A172 (cell line): ENCODE measurements at places on chromosomes 12 and 14. TPM values are rescaled to one million over a fixed set of nuclear protein-coding genes. Genes with fewer than 3 reads are reported as not detected.

Gene P2RX2
- not detected in 2 replicates for total RNA-seq

Gene EXOC5
- 43.7 and 75.1 TPM in 2 replicates for total RNA-seq

Gene EMP1
- total RNA-seq, result 28.7 and 41.0 TPM in 2 replicates

Gene PTGER2
- total RNA-seq, result 0.12 TPM in 1 of 2 replicates, not detected in the other

Gene SERPINA9
- total RNA-seq, result 0.34 TPM in 1 of 2 replicates, not detected in the other

Gene TSPAN19
- not detected in 2 replicates for total RNA-seq

Gene CLEC4C
- total RNA-seq, result not detected in 2 replicates

Gene TAS2R7
- total RNA-seq, result not detected in 2 replicates

Gene CACNA2D4
- total RNA-seq, result not detected in 2 replicates

Gene C14orf180
- not detected in 2 replicates for total RNA-seq

Gene KRT82
- not detected in 2 replicates for total RNA-seq

Gene C12orf76
- total RNA-seq, result 12.9 and 18.3 TPM in 2 replicates

Gene CEP290
- total RNA-seq, result 12.7 and 28.8 TPM in 2 replicates

Gene TPH2
- not detected in 2 replicates for total RNA-seq

Gene KRT78
- not detected in 2 replicates for total RNA-seq

Gene EIF2S3B
- total RNA-seq, result 17.1 and 27.3 TPM in 2 replicates

Gene DBX2
- not detected in 2 replicates for total RNA-seq
